ENCODE measurements at places on chromosomes 7 and 10. TPM values are rescaled to one million over a fixed set of nuclear protein-coding genes. Genes with fewer than 3 reads are reported as not detected.

DNA sequence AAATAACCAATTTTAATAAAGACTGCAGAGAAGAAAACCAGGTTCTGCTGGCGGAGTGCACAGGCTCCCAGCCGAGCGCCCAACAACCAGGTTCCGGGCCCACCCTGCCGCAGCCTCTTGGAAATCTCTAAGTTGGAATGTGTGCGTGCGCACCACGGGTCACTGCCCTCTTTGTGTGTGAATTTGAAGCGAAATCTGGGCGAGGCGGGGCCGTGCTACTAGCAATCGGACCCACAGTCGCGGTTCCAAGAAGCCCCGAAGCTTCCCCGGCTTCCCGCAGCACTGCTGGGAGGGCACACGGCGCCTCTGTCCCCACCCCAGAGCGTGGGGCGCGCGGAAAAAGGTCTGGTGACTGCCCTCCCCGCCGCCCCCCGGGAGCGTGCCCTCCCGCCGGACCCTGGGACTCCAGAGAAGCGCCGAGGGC, 666 bp upstream of the MAP3K8 start:
- DNase-seq = peak; percentile 79

DNA sequence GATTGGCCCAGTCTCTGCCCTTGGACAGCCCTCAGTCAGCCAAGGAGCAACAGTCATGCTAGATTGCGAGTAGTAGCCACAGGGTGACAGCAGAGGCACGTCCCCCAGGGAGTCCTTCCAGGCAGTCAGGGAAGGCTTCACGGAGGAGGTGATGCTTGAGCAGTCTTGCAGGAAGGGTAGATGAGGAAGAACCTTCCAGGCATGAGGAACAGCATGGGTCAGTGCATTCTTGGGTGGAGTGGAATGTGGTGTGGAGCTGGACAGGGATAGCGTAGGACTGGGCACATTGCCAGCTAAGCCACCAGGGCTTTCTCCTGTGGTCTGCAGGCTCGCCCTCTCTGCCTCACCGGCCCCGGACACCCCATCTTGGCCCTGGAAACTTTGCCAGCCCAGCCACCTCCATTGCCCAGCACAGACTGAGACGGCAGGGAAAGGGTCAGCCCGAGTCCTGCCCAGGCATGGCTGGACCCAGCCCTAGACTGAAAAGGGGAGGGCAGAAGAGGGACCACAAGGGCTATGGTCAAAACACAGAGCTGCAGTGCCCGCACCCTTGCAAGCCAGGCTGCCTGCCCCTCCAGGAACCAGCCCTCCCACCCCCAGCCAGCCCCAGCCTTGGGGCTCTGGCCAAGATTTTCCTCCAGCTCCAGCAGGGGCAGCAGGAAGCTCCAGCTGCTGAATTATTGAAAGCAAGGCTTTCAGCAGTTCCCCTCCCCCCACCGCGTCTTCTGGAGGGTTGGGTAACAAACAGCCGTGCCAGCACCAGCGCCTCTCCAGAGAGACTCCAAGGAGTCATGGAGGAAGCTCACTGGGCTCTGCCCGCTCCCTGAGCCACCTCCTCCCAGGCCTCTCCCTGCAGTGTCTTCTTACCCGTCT, 18.7 kb downstream of the SRRM3 start:
- DNase-seq = no peak

GRCh38 chr10:104989880-104990279, 348.8 kb downstream of the SORCS3 start:
- DNase-seq = no peak

DNA sequence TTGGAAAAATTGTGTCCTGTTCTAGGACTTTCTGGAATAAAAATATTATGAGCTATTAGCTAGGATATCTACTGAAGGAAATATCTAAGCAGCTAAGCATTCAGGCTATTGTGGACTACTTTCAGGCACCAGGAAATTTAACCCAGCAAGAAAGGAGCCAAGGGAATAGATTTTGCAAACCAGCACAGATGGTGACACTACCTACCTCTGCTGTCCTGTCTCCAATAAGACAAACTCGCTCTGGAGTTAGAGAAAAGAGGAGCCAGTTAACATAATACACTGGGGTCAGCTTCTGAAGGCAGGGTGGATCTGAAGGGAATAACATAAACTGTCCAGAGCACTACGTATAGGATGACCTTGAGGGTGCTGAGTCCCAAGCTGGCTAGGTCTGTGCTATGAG, 223.7 kb upstream of the PRSS58 start:
- DNase-seq = no peak

DNA sequence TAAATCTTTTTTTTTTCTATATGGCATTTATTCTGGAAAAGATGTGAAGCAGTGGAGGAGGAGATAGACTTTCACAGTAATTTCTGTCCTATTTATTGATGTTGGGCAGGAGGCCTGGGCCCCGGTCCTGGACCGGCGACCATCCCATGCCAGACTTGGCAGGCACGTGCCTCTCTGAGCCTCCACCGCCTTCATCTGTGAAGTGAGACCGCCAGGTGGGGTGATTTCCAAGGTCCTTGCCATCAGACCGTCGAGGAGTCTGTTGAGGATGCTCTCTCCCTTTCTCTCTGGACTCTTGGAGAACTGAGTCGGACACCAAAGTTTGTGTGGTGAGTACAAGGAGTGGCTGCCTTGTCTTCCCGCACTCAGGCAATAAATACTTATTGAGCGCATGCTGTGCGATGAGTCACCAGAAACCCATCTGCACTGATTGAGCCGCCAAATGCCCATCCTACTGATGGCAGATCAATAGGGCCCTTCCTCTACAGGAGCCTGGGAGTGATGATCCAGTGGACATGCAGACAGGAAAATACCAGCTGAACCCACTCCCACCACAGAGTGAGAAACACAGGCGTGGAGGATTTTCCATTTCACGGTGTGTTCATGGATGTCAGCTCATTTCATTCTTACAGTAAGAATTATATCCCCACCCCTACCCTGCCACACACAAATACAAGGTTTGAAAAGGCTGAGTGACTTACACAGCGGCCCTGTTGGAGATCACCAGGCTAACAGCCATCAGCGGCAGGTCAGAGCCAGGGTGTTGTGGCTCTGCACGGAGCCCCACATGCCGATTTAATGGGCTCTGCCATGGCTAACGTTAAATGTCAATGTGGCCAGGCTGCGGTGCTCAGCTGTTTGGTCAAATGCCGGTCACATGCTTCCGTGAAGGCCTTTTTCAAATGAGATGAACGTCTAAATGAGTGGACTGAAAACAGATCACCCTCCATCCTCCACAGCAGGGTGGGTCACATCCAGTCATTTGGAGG, 11.5 kb upstream of the PRKAG2 start:
- no peak for DNase-seq

Gene REPIN1
- 73.9 TPM for total RNA-seq

Gene PGAM2
- total RNA-seq = 139 TPM

GRCh38 chr7:121212036-121212435, 116.8 kb upstream of the WNT16 start:
- no peak for DNase-seq

DNA sequence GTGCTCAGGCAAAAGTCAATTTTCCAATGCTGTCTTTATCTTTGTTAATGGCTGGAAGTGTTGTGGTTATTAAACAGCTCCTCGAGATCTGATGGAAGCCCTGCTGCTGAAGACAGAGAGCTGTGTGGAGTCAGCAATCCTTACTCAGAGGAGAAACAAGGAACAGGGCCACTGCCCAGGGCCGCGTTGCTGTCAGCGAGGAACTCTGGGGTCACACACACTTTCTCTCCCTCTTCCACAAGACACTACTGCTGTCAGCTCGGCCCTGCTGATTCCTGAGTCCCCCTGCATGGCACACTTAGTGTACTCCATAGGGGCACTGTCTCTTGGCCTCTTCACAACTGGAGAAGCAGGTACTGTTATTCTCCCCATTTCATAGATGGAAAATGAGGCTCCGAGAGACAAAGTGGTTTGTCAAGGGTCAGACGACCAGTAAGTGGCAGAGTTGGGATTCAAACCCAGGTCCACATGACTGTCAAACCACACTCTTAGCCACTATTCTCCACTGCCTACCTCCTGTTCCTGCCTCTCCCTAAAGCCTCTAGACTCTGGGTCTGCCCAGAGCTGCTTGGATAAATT, 29.3 kb upstream of the PDCD4 start:
- no peak for DNase-seq

- DNase-seq = no peak
These were observed 81.9 kb downstream of the NPTX2 start for GRCh38 chr7:98698976-98699375.

Data from testis (tissue), 5 donors.